Muscle of back (tissue), 13 donors: ENCODE measurements at places on chromosomes 3 and 15. TPM values are rescaled to one million over a fixed set of nuclear protein-coding genes. Genes with fewer than 3 reads are reported as not detected.

Gene HCLS1
- polyA plus RNA-seq, result 7.6 TPM

Gene KLF15
- 1.3 TPM for polyA plus RNA-seq

DNA sequence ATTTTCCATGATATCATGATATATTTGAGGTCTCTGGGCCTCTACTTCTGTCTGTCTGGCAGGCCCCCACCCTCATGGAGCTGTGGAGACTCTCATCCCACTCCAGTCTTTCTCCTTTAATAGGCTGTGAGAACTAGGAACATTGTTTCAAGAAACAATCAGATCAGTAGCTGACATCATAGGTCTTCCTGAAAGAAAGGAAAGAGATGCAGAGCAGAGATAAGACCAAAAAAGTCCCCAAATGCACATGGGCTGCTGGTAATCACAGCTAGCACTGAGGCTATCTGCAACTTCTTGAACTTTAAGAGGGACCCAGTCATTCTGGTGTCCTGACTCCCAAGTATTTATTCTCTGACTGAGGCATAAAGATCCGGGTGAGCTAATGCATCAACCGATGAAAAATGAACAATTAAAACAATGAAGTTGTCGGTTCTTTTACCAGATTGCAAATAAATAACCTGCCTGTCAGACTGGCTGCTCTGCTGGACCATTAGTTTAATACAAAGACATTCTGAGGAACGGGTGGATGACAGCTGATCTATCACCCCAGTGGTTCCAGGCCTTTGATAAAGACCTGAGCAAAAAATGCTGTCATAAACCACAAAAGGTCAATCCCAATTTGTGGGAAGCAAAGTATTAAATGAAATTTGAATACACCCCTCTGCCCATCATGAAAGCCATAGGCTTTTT is 780.8 kb upstream of the GOLIM4 start:
- no peak for DNase-seq

DNA sequence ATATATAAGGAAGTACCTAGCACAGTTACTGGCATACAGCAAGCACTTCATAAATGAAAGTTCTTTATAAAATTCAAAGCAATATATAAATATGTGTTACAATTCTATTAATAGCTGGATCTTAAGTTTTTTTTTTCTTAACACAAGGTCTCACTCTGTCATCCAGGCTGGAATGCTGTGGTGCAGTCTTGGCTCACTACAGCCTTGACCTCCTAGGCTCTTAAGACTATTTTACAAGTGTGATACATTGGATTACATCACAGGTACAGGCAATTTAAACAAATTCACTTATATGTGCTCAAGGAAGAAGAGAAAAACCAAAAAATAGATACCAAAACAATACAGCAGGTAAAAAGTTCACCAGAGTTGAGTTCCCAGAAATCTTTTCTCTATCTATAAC is 60.6 kb downstream of the ZNF280D start:
- no peak for DNase-seq

- peak; percentile 65 for DNase-seq
Measured at GRCh38 chr3:71111784-71112440, 471.6 kb downstream of the FOXP1 start.

DNA sequence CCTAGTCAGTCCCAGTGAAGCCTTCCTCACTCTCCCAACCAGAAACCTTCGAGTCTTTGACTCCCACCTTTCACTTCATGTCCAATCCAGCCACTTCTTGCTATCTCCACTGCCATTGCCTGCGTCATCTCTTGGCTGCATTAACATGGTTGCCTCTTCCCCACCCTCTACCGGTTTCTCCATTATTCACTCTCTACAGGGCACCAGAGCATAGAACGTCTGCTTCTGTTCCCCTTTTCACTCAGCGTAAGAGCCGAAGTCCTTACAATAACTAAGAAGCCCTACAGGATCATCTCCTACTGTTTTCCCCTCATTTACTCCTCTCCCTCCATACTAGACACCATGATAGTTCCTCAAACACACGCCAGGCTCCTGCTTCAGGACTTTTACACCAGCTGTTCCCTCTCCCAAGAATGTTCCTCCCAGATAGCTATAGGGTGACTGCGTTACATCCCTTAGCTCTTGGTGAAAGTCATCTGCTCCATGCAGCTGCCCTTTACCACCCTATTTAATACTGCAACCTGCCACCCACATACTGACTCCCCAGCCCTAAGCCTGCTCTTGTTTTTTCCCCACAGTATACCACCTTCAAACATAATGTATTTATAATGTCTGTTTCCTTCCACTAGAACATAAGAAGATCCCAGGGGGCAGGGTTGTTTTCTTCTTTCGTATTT is 30.9 kb downstream of the RCN2 start:
- DNase-seq, result no peak

GRCh38 chr3:73762855-73763254 is 138.1 kb upstream of the PDZRN3 start:
- no peak for DNase-seq

GRCh38 chr3:128786434-128787020 is 60.5 kb downstream of the RAB7A start:
- no peak for DNase-seq
